ENCODE measurements at places on chromosomes 2 and 18.
A peak's percentile ranks its signal among the peaks of the same experiment; 100 is the strongest.

GRCh38 chr2:60317844-60318243 is 235.6 kb downstream of the BCL11A start:
- no peaks in the 10 kb centered on the region for H3K36me3 ChIP-seq
- H3K27me3 ChIP-seq, result no peaks in the 10 kb centered on the region
- H3K4me3 ChIP-seq, result no peak overlapping the region
- H3K27ac ChIP-seq, result peak overlapping the region; percentile 56
- H3K4me1 ChIP-seq, result peaks cover 74% of the 10 kb centered on the region

- H3K27me3 ChIP-seq, result no peaks in the 10 kb centered on the region
- H3K4me1 ChIP-seq, result no peaks in the 10 kb centered on the region
- DNase-seq, result no peak
Observed at GRCh38 chr18:72107647-72108383, 436.3 kb downstream of the CBLN2 start.

GRCh38 chr18:35817604-35818352 is 154.7 kb upstream of the RMP24 start:
- no peaks in the 10 kb centered on the region for H3K27me3 ChIP-seq
- no peak overlapping the region for H3K27ac ChIP-seq
- no peaks in the 10 kb centered on the region for H3K4me1 ChIP-seq
- H3K36me3 ChIP-seq, result no peaks in the 10 kb centered on the region
- no peak overlapping the region for H3K4me3 ChIP-seq

GRCh38 chr18:40470723-40471122 is 1484.3 kb upstream of the PIK3C3 start:
- no peak for DNase-seq
- H3K4me3 ChIP-seq, result no peak overlapping the region
- H3K4me1 ChIP-seq, result no peaks in the 10 kb centered on the region
- no peaks in the 10 kb centered on the region for H3K36me3 ChIP-seq
- no peaks in the 10 kb centered on the region for H3K27me3 ChIP-seq

DNA sequence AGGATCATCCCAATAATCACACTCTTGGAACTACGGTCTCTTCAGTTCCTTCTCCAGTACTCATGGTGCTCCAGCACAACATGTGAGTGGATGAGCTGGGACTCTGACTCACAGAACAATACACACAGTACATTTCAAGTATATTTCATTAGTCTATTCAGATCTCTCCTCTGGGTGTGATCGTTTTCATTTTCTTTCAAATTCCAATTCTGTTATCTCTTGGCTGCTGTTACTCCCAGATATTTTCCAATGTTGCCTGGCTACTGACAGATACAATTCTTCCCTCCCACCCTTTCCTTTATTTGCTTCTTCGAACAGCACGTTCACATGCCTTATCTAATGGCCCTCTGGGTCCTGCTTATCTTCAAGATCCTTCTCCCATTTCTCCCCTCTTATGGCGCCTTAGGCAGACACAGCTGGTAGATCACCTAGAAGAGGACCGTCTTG is 216.0 kb downstream of the ACKR3 start:
- no peak overlapping the region for H3K27ac ChIP-seq
- no peaks in the 10 kb centered on the region for H3K4me1 ChIP-seq
- peaks cover 2% of the 10 kb centered on the region for H3K27me3 ChIP-seq
- H3K36me3 ChIP-seq, result no peaks in the 10 kb centered on the region
- no peak for DNase-seq

GRCh38 chr2:149611100-149611820 is 23.7 kb upstream of the MMADHC start:
- H3K36me3 ChIP-seq, result no peaks in the 10 kb centered on the region
- no peak overlapping the region for H3K4me3 ChIP-seq
- H3K27me3 ChIP-seq, result peaks cover 5% of the 10 kb centered on the region
- H3K4me1 ChIP-seq, result no peaks in the 10 kb centered on the region
- no peak for DNase-seq

DNA sequence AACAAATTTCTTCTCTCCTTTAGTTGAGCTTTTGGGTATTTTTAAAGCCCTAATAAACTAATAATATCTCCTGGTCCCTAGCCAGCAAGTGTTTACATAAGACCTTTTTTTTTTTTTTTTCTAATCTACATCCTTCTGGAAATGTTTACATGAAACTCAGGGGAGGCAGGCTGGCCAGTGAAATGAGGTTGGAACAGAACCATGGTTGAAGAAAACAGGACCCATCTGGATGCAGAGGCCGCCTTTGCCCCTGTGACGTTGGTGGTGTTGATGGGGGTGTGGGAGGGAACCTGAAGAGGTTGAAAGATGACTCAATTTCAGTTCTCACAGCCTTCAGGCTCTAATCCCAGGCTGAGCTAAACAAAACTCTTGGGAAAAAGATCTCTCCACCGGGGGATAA is 118.5 kb downstream of the NRP2 start:
- no peaks in the 10 kb centered on the region for H3K4me1 ChIP-seq
- H3K27ac ChIP-seq, result no peak overlapping the region
- no peak for DNase-seq
- no peaks in the 10 kb centered on the region for H3K36me3 ChIP-seq

DNA sequence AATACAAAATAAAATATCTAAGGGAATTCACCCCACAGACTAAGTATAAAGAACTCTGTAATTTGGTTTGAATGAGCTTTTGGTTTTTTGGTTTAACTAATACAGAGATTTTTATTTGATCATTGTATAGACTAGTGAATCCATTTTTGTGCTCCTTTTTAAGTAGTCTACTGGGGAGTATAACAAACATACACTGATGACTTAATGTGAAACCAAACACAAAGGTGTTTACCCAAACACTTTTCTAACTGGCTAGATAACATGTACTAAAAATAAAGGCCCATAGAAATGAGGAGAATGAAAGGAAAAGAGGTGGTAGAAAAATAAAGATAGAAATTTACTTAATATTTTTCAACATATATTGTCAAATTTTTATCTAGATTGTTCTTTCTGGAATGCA is 146.0 kb downstream of the NRXN1 start:
- H3K4me3 ChIP-seq, result no peak overlapping the region
- no peaks in the 10 kb centered on the region for H3K4me1 ChIP-seq
- no peaks in the 10 kb centered on the region for H3K27me3 ChIP-seq
- no peak for DNase-seq
- H3K27ac ChIP-seq, result no peak overlapping the region
- H3K36me3 ChIP-seq, result no peaks in the 10 kb centered on the region

- H3K4me1 ChIP-seq, result no peaks in the 10 kb centered on the region
- H3K36me3 ChIP-seq, result no peaks in the 10 kb centered on the region
- no peak overlapping the region for H3K27ac ChIP-seq
Observed at GRCh38 chr18:79896738-79897137, 54.7 kb downstream of the SLC66A2 start.

- peaks cover 8% of the 10 kb centered on the region for H3K4me1 ChIP-seq
- no peaks in the 10 kb centered on the region for H3K36me3 ChIP-seq
- H3K27ac ChIP-seq, result no peak overlapping the region
- DNase-seq, result no peak
Observed at GRCh38 chr2:9809064-9809356, 34.3 kb upstream of the TAF1B start.

- H3K27ac ChIP-seq, result no peak overlapping the region
- no peaks in the 10 kb centered on the region for H3K36me3 ChIP-seq
- peaks cover 20% of the 10 kb centered on the region for H3K27me3 ChIP-seq
Observed at GRCh38 chr2:186696290-186696689, 2.4 kb downstream of the FAM171B start.

DNA sequence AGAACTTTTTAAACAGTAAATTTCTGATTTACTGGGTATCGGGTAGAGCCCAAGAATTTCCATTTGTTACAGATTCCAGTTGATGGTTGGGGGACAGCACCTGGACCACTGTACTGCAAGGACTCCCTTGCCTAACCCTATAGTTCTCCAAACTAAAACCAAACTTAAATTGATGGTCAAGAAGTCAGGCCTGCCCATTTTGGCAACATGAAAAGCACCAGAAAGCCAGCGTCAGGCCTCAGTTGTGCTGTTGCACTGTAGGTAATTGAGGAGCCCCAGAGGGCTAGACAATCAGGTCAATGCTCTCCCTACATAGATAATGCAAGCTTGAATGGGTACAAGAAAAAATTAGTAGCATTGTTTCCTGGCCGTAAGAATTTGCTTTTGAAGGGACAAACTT is 40.5 kb downstream of the NOP58 start:
- no peaks in the 10 kb centered on the region for H3K4me1 ChIP-seq
- no peak overlapping the region for H3K4me3 ChIP-seq
- no peak for DNase-seq
- no peaks in the 10 kb centered on the region for H3K27me3 ChIP-seq
- H3K36me3 ChIP-seq, result peaks cover 7% of the 10 kb centered on the region

- H3K4me1 ChIP-seq, result no peaks in the 10 kb centered on the region
- no peak for DNase-seq
- no peak overlapping the region for H3K4me3 ChIP-seq
- H3K27ac ChIP-seq, result no peak overlapping the region
Observed at GRCh38 chr18:27608174-27608573, 423.1 kb upstream of the CHST9 start.

DNA sequence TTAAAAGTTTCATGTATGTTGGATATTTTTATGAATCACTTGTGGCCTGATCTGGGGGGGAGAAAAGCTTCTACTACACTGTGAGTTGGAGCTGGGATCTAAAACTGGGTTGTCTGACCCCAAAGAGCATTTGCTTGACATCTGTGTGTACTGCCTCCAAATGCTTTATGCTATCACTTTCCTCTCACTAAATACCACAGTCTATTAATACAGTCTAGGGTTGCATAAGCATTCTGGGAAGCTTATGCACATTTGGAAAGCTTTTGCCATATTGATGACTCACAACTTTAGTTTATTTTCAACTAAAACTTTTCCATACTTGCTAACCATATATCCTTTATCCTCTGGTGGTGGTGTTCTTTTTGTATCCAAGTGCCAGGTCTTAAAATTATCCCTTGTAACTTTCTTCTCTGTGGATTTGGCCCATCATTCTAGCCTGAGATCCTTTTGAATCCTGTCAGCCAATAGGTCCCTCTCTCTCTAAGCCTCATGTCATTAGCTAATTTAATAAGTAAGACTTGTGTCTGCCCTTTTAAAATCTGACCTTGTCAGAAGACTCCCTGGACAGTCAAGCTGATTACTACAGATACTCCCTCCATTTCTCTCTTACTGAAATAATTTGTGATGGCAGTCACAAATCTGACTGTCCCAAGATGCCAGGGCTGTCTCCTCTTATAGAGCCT is 72.7 kb downstream of the NXPH2 start:
- H3K4me3 ChIP-seq, result no peak overlapping the region
- H3K36me3 ChIP-seq, result no peaks in the 10 kb centered on the region
- H3K27me3 ChIP-seq, result no peaks in the 10 kb centered on the region
- DNase-seq, result no peak

GRCh38 chr2:166240387-166241313 is 112.8 kb upstream of the SCN1A start:
- H3K27ac ChIP-seq, result no peak overlapping the region
- H3K4me1 ChIP-seq, result no peaks in the 10 kb centered on the region

DNA sequence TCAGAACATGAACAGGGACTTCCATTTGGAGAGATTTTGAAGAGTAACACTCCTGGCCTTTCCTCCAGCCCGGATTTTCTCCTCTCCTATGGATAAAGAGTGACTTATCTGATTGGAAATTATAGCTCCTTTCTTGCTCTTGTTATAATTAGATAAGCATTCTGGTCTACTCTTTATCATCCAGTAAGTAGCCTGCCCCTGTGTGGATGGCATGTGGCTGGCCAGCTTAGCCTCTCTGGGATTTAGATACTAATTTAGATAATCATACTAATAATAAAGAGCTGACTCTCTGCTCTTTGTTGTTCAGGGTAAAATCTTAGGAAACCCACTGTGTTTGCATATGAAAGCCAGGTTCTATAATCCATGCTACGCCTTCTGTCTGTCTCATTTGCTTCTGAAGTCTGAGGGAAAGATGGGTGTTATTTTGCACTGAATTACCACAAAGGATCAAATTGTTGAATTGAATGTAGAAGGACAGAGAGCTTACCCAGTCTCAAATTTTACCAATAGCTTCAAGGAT is 438.8 kb downstream of the SPAG16 start:
- no peaks in the 10 kb centered on the region for H3K27me3 ChIP-seq
- H3K4me3 ChIP-seq, result no peak overlapping the region
- H3K27ac ChIP-seq, result no peak overlapping the region
- no peaks in the 10 kb centered on the region for H3K36me3 ChIP-seq

GRCh38 chr18:69725009-69725408 is 222.7 kb downstream of the CD226 start:
- no peak overlapping the region for H3K27ac ChIP-seq
- no peaks in the 10 kb centered on the region for H3K36me3 ChIP-seq
- H3K4me3 ChIP-seq, result no peak overlapping the region
- DNase-seq, result no peak
- H3K27me3 ChIP-seq, result no peaks in the 10 kb centered on the region

- H3K4me3 ChIP-seq, result no peak overlapping the region
- H3K27ac ChIP-seq, result no peak overlapping the region
- no peaks in the 10 kb centered on the region for H3K36me3 ChIP-seq
Observed at GRCh38 chr18:47970664-47971531, 40.4 kb upstream of the SMAD2 start.

DNA sequence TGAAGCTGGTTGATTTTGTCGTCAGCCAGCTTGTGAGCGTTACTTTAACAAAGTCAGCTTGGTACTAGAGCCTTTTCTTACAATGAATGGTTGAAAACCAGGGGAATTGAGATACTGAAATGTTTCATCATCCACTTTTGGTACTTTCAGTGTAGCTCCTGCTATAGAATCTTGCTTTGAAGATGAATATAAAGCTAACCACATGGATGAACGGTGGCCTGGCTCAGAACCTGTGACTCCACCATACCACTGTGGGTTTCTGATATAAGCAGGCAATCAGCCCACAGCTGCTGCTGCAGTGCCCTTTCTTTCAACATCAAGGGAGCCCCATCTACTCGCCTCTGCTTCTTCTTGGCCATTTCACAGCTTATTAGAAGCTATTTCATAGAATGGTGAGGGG is 53.2 kb upstream of the GPR45 start:
- H3K27ac ChIP-seq, result no peak overlapping the region
- DNase-seq, result no peak
- no peak overlapping the region for H3K4me3 ChIP-seq
- H3K27me3 ChIP-seq, result peaks cover 3% of the 10 kb centered on the region
- H3K36me3 ChIP-seq, result no peaks in the 10 kb centered on the region

- H3K36me3 ChIP-seq, result no peaks in the 10 kb centered on the region
- no peak overlapping the region for H3K27ac ChIP-seq
- H3K4me3 ChIP-seq, result no peak overlapping the region
- no peaks in the 10 kb centered on the region for H3K27me3 ChIP-seq
- DNase-seq, result no peak
Observed at GRCh38 chr2:62999905-63000304, 50.7 kb upstream of the OTX1 start.

DNA sequence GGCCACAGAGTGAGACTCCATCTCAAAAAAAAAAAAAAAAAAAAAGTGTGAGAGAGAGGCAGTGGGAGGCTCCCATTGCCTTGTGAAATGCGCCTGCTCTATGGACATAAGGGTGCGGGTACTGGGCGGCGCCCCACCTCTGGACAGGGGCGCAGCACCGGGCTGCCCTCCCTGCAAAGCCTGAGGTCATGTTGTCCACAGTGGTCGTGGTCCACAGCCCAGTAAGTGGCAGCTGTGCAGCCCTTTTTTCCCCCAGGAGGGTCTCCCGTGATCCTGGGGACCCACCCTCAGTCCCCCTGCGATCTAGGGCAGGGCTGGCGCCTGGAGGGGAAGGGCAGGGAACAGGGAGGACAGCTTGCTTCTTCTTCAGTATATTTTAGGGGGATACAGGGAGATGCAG is 37.8 kb downstream of the LPIN1 start:
- H3K27me3 ChIP-seq, result no peaks in the 10 kb centered on the region
- no peak overlapping the region for H3K4me3 ChIP-seq
- H3K27ac ChIP-seq, result no peak overlapping the region
- no peaks in the 10 kb centered on the region for H3K36me3 ChIP-seq
- DNase-seq, result no peak

Data from B cell (primary cell).